ENCODE measurements at places on chromosomes 2 and 18. TPM values are rescaled to one million over a fixed set of nuclear protein-coding genes. Genes with fewer than 3 reads are reported as not detected.
A peak's percentile ranks its signal among the peaks of the same experiment; 100 is the strongest.

DNA sequence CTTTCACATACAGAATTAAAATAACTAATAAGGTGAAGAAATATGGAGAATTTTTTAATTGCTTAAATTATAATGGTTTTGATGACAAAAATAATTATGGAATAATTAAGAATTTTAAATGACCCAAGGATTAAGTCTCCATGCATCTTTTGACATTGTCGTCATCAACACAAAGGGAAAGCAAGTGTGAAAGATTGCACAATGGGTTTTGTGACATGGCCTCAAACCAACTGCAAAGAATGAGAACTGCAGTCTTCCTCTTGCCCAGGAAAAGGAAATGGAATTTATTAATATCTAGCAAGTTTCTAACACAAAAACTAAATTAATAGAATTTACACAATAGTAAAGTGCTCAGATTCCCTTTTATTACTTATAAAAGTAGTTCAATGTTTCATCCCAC is 329.1 kb upstream of the PKDCC start:
- no peak for DNase-seq

DNA sequence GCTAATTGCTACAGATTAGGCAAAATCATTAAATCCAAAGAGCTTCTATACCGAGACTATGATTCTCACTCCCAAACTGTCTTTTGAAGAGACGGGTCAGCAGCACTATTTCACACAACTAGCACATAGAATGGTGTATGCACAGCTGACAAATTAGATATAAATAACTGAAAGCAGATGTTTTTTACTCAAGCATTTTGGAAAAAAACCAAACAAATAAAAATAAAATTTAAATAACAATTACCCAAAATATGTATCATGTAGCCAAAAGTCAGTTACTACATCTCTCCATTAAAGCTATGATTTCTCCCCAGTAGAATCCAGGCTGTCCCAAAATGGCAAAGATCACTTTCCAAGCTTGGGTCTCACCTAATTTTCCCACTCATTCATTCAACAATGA is 107.9 kb downstream of the TMEM163 start:
- no peak for DNase-seq

- DNase-seq: no peak
Measured at GRCh38 chr18:47912794-47913585, 17.5 kb downstream of the SMAD2 start.

- no peak for DNase-seq
Measured at GRCh38 chr18:77078690-77079070, 53.9 kb downstream of the MBP start.

DNA sequence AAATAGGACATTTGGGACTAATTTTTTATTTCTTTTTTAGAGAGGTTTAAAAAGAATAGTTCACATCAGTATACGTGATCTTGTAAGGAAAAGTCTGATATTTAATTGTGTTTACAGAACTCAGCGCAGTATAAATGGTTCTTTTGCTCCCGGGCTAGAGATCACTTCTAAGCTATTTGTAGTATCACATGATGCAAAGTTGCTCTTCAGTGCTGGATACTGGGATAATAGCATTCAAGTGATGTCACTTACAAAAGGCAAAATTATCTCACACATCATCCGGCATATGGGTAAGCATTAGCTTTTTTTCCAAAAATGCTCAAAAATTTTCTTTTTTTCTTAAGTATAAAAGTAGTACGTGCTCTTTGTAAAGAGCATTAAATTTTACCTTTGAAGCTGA is 37.4 kb upstream of the CYP20A1 start:
- DNase-seq: no peak

- no peak for DNase-seq
Measured at GRCh38 chr2:32963941-32964340, 17.2 kb downstream of the LTBP1 start.

GRCh38 chr2:219003267-219003634 is 10.0 kb upstream of the CRYBA2 start:
- no peak for DNase-seq

GRCh38 chr2:118223992-118224894 is 136.0 kb downstream of the INSIG2 start:
- no peak for DNase-seq

GRCh38 chr18:48889981-48890762 is 60.6 kb downstream of the SMAD7 start:
- no peak for DNase-seq

DNA sequence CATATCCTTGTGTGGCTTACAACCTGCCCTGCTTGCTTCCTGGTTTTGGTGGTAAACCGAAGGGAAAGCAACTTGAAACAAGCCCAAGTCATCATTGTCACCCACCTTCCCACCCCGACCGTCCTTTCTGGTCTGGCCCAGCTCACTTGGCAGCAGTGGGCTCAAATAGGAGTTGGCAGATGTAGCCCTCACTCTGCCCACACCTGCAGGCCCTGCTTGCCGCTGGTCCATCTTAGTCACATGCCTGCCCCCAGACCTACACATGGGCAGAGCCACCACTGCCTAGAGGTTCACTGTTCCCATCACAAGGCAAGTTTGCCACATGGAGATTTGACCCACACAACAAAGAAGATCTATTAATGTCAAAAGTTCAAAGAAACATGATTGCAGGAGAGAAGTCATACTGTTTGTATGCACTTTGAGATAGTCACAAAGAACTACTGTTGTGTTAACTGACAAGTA is 9.3 kb downstream of the EIPR1 start:
- DNase-seq: no peak

DNA sequence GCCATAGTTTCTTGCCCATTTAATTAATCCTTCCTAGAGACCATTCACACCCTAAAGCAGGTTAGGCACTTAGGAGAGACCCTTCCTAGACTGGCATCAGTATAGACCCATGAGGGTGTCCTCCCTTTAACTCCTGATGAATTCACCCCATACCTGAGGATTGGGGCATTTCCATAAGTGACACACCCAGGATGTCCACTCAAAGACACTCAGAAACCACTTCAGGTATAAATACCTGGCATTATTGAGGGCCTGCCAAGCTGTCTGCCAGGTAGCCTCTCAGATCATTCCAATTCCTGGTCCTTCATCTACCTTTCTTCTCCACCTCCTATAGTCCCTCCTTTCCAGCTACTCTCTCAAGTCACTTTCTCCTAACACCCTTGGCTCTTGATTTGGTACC is 57.5 kb upstream of the SLC14A2 start:
- DNase-seq: no peak

DNA sequence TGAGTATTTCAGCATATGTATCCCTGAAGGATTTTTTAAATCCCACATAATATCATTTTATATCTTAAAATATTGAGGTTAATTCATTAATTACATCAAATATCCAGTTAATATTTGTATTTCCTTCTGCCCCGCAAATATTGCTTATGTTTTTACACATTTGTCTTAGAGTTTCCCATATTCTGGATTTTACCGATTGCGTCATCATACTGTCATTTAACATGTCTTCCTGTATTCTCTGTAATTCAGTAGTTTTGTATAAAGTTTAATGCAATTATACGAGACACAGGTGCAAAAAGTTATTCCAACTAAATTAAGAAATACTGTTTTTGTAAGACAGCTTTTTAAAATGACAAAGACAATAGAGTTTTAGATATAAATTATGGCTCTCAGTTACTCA is 33.5 kb upstream of the UBXN4 start:
- no peak for DNase-seq

DNA sequence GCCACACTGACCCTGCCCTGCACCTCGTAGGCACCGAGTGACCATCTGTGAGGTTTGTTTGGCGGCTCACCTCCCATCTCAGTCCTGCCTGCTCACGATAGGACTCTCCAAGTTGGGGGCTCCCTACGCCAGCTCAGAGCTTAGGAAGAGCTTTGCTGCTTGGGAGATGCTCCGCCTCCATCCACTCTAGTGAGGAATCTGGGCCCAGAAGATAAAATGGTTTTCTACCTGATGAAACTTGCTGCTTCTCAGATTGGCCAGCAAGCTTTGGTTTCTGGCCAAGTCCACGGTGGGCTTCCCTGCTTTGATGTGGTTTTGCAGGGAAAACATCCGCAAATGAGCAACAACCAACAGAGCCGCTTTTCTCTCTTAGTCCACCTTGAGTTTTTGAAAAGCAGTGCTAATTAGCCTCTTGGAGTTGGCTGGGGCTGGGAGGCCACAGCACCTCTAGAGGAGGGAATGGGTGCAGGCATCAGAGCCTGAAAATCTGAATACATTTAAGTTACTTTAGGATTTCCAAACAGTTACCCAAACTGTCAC is 42.2 kb downstream of the THNSL2 start:
- no peak for DNase-seq

DNA sequence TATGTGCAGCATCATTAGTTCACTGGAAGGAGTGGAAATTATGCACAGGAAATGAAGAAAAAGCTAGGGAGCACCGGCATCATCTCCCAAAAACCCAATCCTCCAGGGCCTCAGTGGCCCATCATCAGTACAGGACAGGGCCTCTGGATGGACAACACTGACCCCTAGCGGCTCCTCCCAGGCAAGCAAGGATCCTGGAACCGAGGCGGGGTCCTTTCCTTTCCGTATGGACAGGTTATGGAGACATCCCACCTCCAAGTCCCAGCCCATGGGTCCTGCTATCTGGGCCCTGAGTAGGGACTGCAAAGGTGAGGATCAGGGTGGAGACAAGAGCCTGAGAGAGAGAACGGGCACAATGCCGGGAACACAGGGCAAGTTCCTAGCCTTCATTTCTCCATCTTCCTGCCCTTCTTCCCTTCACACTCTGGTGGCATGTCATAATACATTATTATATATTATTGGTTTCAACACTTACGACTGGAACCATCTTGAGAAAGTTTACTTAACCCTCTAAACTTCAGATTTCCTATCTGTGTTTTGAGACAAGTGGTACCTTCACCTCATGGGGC is 68.2 kb downstream of the ZNF516 start:
- no peak for DNase-seq

- DNase-seq: no peak
Measured at GRCh38 chr2:170737821-170738220, 22.7 kb downstream of the SP5 start.

- DNase-seq: peak; percentile 28
Measured at GRCh38 chr2:157785200-157785599, 90.9 kb downstream of the ACVR1 start.

DNA sequence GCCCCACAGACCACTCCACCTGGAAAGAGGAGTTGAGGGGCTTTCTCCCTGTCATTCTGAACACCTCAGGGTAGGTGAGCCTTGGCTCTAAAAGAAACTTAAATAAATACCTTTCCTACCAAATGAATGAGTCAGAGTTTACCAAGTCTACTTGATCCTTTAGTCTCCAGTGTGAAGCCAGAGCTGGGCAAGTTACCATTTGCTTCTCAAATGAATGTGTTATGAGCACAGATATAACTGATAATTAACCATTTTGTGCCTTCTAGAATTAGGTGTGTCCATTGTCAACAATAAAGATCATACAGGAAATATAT is 347.7 kb downstream of the KIAA1328 start:
- DNase-seq: no peak

DNA sequence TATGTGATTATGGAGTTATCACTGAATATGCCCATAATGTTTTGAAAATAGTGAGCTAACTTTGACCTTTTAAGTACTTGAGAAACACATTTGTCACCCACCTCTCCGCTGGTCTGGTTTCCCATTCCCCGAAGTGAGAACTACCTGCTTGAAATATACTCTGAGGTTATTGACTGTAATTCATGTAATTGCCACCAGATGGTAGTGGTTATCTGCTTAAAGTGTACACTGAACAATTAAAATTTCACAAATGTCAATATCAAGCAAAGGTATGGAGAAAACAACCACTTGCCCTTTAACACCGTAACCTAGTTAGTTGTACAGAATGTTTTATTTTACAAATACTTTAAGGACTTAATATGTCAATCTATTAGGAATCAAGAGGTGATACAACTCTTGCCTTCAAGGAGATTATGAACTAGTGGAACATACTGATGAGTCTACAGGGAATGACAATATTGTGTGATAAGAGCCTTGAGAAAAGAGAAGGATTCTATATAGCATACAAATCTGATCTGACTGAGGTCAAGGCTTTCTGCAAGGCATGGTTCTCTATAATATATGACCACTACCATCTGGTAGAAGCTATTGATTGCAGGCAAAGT is 316.8 kb upstream of the KCNH7 start:
- no peak for DNase-seq

- peak; percentile 58 for DNase-seq
Measured at GRCh38 chr18:79458131-79458838, 62.6 kb downstream of the NFATC1 start.

DNA sequence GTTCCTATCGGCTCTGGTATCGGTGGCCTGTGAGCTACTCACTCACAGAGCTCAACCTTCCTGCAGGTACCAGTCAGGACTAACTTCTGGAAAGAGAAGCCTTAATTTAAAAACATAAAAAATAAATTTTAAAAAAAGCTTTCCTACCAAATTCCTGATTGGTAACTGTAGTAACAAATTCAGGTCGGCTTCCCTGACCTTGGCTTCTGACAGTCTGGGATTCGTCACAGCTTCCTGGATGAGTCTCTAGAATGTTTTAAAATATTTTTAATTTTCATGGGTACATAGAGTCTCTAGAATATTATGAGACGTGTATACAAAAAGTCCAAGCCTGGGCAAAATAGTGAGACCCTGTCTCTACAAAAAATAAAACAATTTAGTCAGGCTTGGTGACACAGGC is 45.0 kb upstream of the MTCL1 start:
- no peak for DNase-seq

GRCh38 chr2:8611700-8612099 is 70.2 kb upstream of the ID2 start:
- no peak for DNase-seq

DNA sequence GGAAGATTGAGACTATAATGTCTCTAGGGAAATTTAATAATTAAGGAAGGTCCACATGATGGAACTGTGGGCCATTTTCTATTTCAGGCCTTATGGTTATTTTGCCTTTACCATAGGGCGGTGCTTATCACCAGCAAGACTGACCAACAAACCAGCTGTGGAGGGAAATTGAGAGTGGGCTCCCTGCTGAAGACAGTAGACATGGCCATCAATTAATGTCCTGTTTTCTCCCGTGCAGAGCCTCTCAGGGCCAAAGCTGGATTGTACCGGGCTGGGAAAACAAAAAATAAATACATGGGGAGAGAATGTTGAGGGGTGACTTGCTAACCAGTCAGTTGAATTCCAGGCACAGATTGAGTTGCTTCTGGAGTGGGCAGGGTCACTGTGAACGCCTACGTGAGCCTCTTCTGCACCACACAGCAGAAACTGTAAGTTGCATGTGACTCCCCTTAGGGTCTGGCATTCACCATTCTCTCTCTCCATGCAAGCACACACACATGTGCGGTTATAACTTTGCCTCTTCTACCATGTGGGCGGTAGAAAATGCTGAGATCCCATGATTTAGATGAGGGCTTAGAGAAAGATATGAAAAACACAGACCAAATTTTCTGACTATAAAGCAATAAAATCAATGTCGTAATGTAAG is 128.5 kb downstream of the COPS8 start:
- no peak for DNase-seq

Gene LCT
- total RNA-seq: not detected

Gene PARD6G
- total RNA-seq: 4.1 TPM

Gene RNF144A
- total RNA-seq: 15.4 TPM

Gene ZNF385B
- 3.2 TPM for total RNA-seq

Gene TUBB8B
- not detected for total RNA-seq

Gene MAB21L4
- 2.8 TPM for total RNA-seq

Gene CD207
- total RNA-seq: 0.52 TPM

Gene TRABD2A
- total RNA-seq: 0.52 TPM

Gene CAPN14
- 0.14 TPM for total RNA-seq

Gene SIX3
- total RNA-seq: not detected

Gene FIGN
- total RNA-seq: 5.9 TPM

Gene CDK15
- 3.1 TPM for total RNA-seq

Gene ERICH2
- 0.86 TPM for total RNA-seq

Gene RAX
- not detected for total RNA-seq

Gene RPRM
- not detected for total RNA-seq

Gene LAMA1
- total RNA-seq: 0.49 TPM

Gene KLHL14
- total RNA-seq: 0.26 TPM

Gene NT5C1B
- not detected for total RNA-seq

Gene MDH1B
- 2.4 TPM for total RNA-seq
